ENCODE measurements at places on chromosomes 7 and 10.

GRCh38 chr10:32056136-32057035 is at the start of gene KIF5B:
KIF5B (minus strand) TSS chr10:32056425; CDS start chr10:32055973, 452 bp downstream.
- DNase-seq, result peak; percentile 72

DNA sequence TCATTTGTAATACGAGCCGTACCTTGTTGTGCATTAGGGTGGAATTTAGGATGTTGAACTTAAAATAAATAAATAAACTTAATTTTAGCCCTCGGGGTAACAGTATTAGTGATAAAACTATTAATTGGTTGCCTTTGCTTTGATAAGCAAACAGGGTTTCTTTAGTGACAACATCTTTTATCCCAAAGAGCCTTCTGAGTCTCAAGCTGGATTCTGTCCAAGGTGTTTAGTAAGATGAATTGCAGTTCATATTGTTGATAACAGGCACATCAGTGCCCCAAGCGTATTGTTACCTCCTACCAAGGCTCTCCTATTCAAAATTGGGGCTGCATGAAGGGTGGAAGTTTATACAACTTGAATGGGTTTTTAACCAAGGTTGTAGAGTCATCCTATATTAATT is 144.4 kb upstream of the CELF2 start:
- DNase-seq, result no peak

- DNase-seq, result peak; percentile 84
Observed at GRCh38 chr7:94395141-94396036, 694 bp downstream of the COL1A2 start.

DNA sequence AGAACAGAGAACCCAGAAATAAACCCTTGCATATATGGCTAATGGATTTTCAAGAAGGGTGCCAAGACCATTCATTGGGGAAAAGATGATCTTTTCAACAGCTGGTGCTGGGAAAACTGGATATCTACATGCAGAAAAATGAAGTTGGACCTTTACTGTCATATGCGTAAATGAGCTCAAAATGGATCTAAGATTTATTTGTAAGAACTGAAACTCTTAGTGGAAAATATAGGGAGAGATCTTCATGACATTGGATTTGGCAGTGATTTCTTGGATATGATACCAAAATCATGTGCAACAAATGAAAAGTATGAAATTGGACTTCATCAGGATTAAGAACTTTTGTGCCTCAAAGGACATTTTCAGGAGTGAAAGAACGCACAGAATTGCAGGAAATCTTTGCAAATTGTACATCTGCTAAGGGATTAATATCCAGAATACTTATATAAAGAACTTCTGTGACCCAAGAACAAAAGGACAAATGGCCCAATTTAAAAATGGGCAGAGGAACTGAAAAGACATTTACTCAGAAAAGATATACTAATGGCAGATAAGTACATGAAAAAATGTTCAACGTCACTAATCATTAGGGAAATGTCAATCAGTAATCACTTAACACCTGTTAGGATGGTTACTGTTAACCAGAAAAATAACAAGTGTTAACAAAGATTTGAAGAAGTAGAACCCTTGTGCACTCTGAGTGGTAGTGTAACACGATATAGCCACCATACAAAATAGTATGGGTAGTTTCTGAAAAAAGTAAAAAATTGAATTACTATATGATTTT is 6.1 kb downstream of the DBF4 start:
- DNase-seq, result no peak

DNA sequence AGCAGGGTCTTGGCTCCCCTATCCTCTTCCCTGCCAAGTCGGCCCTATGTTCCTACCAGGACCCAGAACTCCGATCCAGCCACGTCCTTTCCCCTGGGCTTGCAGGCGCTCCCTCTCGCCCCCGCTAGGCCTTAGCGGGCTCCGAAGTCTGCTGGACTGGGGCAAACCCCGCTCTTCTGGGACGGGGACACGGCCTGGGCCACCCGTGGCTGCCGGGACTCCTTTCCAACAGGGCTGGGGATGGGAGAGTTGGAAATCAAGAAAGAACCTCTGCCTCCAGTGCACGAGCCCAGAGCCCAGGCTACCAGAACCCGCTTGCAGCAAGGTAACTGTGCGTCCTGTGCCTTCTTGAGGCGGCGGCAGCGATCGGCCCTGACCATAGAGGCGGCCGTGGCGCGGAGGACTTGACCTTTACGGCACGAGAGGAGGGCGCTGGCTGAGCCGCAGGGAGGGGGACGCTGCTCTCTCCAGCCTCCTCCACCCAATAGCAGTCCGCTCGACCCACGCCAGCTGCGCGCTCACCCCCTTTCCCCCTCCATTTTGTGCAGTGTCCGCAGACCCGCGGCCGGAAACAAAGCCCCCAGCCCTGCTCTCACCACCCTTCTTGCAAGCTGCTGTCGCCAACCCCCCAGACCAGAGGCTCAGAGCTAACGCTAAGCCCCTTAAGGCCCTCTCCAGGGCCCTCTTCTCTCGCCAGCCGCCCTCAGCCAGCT is 7.0 kb upstream of the HOXA11 start:
- peak; percentile 26 for DNase-seq

- DNase-seq, result no peak
Observed at GRCh38 chr7:64885520-64886240, 17.4 kb upstream of the ZNF273 start.

- no peak for DNase-seq
Observed at GRCh38 chr10:50470345-50470744, 153.4 kb downstream of the SGMS1 start.

DNA sequence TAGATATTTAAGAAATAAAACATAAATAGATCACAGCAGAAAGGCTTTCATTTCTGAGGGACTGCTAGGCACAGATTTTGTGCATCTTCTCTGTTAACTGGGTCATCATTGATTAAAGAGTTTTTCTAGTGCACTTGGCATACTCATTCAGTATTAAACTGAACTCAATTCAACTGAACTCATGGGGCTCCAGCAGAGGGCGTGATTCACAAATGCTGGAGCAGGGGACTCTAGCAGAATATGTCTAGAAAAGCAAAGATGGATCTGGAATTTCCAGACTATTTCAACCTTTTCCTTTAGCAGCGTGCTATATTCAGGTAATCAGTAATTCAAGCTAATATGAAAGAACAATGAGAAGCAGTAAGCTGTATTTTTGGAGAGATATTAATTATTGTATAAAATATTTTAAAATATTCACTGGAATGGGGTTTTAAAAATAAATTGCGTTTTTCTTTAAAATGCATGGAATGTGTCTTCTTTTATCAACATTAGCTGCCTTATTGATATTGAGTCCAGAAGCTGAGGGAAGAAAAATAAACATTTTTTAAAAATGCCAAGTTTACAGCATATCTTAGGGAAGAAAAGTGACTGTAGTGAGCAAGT is 296.8 kb upstream of the CACNA2D1 start:
- no peak for DNase-seq

- no peak for DNase-seq
Observed at GRCh38 chr10:100043344-100043743, 33.6 kb upstream of the DNMBP start.

- no peak for DNase-seq
Observed at GRCh38 chr7:106018566-106019469, 55.8 kb downstream of the CDHR3 start.

GRCh38 chr7:155809332-155809946 is 2.8 kb downstream of the SHH start:
- no peak for DNase-seq

DNA sequence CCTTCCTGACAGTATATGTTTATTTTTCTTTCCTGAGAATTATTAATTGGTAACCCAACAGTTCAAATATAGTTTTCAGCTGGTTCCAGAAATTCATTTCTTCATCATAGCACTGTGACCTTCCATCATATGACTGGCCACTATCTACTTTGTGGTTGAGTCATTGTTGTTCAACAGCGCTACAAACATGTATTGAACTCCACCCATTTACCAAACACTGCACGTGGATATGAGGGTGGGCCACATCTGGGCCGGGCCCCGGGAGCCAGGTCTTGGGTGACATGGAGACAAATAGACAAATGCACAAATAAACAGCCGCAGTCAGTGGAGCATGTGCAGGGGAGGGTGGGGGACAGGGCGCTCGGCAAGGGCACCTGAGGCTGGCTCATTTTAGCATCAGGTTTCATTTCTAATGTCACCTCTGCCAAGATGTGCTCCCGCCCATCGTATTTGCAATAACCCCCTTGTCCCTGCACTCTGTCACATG is 24.0 kb upstream of the EEPD1 start:
- DNase-seq, result peak; percentile 30

- no peak for DNase-seq
Observed at GRCh38 chr7:30303312-30304039, 19.1 kb downstream of the ZNRF2 start.

DNA sequence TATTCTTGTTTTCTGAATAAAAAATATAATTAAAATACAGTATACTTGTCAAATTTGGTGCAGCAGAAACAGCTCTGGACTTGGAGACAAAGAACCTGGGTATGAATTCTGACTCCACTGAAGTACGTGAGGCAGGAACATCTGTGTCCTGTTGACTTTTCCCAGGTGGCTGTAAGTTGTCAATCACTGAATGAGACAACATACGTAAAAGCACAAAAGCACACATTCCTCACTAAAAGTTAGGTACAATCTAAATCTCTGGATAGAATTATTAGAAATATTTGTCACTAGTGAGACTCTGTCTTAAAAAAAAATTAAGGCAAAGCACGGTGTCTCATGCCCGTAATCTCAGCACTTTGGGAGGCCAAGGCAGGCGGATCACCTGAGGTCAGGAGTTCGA is 18.1 kb downstream of the CFAP58 start:
- DNase-seq, result no peak

DNA sequence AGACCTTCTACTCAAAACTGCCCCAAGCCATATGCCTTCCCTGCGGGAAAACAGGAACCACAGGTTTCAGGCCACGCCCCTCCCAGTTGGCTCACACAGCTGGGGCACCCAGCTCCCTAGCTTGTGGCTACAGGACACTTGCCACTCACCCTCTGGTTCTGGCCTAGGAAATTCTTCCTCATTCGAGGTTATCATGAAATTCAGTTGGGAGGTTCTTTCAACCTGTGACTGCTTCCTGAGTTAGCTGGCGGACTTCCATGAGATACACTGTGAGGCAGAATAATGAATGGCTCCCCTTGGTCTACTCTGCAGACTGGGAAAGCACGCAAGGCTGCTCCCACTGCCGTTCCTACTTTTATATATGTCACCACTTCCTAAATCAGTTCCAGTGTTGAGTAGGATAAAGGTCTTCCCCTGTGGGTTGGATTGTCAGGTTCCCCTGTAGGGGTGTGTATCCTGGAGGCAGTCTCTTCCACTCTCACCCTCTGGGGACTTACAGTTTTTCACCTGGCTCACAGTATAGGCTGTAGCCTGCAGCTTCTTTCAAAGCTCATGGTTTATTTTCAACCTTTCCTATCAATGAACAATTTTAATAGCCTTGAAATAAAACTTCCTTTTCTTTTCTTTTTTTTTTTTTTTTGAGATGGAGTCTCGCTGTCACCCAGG is 37.0 kb downstream of the GPR22 start:
- DNase-seq, result peak; percentile 7

DNA sequence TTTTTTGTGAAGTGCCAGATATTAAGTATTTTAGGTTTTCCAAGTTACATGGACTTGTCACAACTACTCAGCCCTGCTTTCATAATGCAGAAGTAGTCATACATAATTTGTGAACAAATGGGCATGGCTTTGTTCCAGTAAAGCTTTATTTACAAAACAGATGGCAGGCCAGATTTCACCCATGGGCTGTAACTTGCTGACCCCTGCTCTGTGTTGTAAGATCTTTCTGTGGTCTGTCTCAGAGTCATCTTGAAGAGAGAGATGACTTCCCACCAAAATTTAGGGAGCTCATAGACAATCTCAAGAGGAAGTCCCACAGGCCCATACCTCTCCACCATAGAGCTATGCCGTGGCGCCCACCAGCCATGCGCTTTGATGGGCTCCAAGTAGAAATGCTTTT is 616.1 kb downstream of the LRMDA start:
- no peak for DNase-seq

DNA sequence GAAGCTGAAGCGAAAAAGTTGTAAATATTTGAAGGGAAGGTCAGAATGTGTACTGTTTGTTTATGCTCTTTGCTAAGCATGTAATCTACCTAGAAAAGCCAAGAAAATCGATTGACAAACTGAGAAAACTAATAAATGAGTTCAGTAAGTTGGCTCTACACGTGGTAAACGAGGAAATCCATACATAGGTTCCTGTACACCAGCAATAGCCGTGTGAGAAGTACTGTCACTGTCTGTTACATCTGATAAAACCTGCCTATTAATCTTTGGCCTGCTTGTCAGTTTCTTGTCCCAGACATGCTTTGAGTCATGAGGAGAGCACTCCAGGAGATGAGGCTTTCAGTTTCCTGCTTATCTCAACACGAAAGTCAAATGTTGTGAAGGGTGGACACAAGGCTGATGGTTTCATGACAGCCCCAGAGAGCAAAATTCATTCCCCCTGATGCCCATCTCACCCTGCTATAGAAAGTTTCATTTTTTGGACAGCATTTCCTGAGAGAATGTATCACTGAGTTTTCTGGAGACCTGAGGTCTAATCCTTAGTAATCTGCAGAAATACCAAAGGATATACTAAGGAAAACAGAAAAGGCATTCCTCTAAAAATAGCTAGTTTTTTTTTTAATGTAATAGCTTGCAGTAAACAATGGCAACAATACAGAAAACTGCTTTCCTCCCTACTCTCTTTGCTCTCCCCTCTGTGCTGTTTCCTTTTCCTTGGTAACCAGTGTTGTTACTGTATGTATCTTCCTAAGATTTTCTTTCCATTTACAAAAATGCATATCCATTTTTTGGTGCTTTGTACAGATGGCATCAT is 18.8 kb downstream of the BMPR1A start:
- no peak for DNase-seq

DNA sequence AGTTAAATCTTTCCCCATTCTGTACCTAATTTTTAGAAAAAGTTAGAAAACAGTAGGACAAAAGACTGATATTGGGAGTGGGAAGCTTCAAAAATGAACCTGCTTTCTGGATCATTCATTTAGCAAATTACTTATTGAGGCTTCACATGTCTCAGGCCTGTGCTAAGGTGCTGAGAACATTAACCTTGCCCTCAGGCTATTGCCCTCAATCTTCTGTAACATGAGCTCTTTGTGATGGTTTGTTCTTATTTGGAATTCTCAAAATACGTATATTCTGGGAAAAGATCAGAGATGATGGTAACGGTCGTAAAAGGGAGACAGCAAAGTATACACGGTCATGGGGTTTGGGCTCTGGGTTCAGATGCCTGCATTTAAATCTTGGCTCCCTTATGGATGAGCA is 39.5 kb upstream of the PRKG1 start:
- DNase-seq, result no peak

GRCh38 chr10:100614429-100615095 is 78.8 kb downstream of the HIF1AN start:
- no peak for DNase-seq

DNA sequence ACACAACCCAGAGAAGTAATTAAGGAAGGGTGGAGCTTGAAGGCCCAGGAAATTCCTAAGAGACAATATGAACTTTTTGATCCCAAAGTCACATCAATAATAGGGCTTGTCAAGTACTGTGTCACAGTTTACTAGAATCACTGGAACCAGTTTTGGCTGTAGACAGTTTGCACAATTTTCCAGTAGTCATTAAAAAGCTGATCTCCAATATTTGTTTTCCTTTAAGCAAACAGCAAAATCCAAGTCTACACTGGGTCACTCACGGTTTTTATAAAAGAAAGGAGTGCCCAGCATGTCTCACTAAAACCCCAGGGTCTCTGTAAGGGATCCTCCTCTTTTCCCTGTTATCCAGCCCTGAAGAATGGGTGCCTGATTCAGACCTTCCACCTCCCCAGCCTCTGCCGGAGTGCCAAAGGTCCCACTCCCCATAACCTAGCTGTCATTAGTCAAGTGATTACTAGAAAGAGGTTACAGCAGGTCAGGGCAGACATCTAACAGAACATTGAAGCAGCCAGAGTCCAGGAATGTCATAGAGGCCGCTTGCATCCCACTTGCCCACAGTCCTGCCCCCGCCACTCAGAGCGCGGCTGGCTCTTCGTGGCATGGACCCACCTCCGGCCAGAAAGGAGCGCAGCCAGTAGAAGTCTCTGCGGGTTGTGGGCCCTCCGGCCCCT is 552 bp downstream of the SLC25A16 start:
- DNase-seq, result peak; percentile 8
